ENCODE measurements at places on chromosomes 2 and 18. TPM values are rescaled to one million over a fixed set of nuclear protein-coding genes. Genes with fewer than 3 reads are reported as not detected.
A peak's percentile ranks its signal among the peaks of the same experiment; 100 is the strongest.

Gene KLHL14
- total RNA-seq, result not detected

Gene CDK15
- total RNA-seq, result not detected

Gene SCYGR6
- not detected for total RNA-seq

Gene OBSL1
- total RNA-seq, result 0.31 TPM

Gene SLC38A11
- total RNA-seq, result not detected

Gene RESP18
- not detected for total RNA-seq

Gene CRACDL
- total RNA-seq, result 0.36 TPM

Gene STAT1
- 57.8 TPM for total RNA-seq

Gene AGFG1
- total RNA-seq, result 55.9 TPM

GRCh38 chr18:58578835-58579560 lies 49.9 kb downstream of the ALPK2 start:
- DNase-seq, result peak; percentile 14

- no peak for DNase-seq
These were observed 226.4 kb upstream of the SALL3 start for GRCh38 chr18:78753240-78753639.

DNA sequence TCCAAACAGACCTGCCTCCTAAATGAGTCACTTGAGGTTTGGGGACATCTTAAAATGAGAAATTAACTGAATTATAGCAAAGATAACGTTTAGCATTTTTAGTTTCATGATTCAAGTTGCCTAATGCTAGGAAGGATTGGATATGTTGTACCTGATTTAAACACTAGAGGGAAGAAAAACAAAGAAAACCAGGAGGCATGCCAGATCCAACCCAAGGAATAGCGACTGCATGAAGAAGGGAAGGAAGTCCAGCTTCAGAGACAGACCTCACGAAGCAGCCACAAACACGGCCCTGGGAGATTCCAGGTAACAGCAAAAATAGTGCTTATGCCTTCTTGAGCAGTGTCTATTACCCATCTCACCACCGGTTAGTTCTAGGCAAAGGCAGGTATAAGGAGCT lies 499.9 kb upstream of the SPHKAP start:
- DNase-seq, result no peak

- DNase-seq, result no peak
These were observed 56.5 kb downstream of the TCF7L1 start for GRCh38 chr2:85189606-85190270.

GRCh38 chr2:23283-23682 lies 23.0 kb downstream of the FAM110C start:
- DNase-seq, result no peak

DNA sequence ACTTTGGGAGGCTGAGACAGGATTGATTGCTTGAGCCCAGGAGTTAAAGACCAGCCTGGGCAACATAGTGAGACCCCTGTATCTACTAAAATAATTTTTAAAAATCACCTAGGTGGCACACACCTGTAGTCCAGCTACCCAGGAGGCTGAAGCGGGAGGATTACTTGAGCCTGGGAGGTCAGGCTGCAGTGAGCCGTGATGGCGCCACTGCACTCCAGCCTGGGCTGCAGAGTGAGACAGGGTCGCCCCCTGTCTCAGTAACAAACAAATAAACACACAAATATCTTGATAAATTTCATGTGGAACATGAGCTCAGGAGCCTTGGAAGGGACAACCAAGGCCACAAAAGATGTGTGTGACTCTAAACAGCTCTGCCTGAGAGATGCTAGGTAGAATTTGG lies 11.7 kb upstream of the ANKRD53 start:
- no peak for DNase-seq

- no peak for DNase-seq
These were observed 946 bp upstream of the AGAP1 start for GRCh38 chr2:235492850-235493344.

DNA sequence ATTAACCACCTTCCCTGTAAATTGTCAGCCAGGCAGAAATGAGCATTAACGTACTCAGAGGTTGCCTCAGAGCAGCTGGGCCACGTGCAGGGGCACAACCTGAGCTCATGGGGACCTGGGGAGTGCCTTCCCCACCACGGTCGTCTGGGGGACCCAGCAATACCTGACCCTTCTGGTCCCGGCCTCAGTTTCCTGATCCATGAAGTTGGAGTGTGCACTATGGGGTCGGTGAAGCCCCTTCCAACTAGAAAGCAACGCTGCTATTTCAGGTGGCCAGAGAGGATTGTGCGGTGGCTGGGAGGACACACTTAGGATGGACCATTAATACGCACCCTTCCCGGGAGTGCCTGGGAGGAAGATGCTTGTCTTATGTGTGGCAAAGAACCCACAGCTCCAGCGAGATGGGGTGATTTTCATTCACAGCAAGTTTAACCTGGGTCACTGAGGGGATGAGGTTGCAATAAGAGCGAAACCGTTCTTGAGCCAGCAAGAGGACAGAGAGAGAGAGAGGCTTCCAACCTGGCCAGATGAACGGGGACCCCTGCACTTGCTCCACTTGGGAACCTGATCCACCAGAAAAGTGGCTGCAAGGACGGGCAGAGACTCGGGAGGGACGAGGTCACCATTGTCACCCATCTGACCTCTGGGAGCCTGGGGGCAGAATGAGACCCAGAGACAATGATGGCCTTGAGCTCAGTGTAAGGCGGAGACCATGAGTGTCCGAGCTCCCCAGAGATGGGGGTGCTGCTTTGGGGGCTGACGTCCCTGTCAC lies 36.2 kb downstream of the NGEF start:
- DNase-seq, result no peak

DNA sequence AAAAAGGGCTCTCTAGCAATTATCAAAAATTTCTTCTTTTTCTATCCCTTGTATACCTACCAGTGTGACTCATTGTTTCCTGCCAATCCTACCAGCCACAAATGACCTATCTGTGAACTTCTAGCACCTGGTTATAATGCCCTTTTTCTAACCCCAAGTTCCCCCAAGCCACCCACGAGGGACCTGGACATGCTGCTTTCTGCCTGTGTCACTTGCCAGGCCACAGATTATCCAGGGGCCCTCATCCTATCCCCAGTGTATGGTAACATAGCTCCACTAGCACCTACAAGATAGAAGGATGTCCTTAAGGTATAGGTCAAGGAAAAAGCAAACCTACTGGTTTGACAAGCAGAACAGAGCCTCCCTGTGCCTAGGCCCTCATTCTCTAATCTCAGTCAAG lies 26.8 kb downstream of the AAK1 start:
- peak; percentile 44 for DNase-seq

DNA sequence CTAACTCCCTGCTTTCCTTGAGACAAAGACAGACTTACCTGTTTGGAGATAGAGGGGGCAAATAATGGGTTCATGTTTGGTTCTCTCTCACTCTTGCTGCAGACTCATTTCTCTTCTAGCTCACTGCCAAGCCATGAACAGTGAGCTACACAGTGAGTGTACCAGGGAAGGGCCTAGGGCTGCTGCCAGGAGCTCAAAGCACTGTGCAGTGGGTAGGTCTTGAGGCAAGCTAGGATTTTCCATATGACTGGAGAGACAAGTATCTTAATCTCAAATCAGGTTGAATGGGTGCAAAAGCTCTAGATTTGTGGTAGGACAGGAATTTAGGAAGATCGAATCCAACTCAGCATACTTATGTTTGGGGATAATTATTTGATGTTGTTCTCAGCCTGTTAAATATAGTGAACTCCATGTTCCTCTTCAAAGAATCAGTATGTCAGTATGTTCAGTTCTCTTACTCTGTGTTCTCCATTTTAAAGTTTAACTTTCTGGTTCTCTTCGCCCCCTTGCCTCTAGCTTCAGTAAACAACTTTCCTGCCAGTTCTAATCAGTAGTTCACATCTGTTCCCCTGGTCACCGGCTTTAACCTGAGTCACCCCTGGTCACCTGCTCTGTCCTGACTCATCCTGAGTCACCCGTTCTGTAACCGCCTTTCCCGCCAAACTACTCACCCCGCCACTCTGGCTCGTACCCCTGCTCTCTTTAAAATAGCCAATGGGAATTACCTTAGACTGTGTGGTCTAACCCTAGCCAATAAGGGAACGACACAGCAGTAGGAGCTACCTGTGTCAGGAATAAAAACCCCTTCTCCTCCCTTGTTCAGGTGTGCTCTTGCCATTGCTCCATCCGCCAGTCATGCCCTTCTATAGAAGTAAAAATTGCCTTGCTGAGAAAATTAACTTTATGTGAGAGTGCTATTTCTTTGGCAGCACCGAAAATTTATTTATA lies 21.9 kb downstream of the SLC25A52 start:
- DNase-seq, result no peak

DNA sequence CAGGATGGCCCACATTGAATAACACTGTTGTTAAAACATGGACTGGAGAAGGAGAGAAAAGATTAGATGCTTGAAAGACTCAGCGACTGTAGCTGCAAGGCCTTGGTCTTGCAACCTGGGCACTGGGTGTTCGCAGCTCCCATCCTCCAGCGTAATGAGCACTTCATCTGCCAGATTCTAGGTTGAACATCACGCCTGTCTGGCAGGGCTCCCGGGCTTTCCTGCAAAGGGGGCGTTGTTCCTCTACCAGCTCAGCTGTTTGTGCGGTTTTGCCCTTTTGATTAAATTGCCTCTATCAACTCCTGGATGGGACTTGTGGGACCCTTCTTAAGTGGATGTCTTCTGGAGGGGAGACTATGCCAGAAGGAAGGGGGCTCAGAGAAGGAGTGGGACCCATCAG lies 215.4 kb downstream of the KLHL29 start:
- DNase-seq, result no peak

DNA sequence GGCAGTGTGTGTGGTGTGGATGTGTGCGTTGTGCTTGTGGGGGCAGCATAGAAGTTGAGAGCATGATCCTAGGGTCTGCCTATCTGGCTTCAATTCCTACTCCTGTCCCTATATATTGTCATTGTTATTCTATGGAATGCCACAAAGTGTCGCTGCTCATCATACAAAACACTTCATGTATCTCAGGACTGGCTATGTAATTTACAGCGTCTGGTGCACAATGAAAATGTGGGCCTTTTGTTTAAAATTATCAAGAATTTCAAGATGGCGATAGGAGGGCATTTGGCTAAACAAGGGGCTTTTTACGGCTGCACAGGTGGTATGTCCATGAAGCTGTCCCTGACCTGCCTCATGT lies 3.4 kb downstream of the SERPINB2 start:
- no peak for DNase-seq

- no peak for DNase-seq
These were observed 4.6 kb downstream of the CHST10 start for GRCh38 chr2:100412881-100413321.

- DNase-seq, result no peak
These were observed 163.3 kb upstream of the STK17B start for GRCh38 chr2:196334710-196335109.

GRCh38 chr18:26121476-26121875 lies 12.2 kb upstream of the PSMA8 start:
- DNase-seq, result no peak

DNA sequence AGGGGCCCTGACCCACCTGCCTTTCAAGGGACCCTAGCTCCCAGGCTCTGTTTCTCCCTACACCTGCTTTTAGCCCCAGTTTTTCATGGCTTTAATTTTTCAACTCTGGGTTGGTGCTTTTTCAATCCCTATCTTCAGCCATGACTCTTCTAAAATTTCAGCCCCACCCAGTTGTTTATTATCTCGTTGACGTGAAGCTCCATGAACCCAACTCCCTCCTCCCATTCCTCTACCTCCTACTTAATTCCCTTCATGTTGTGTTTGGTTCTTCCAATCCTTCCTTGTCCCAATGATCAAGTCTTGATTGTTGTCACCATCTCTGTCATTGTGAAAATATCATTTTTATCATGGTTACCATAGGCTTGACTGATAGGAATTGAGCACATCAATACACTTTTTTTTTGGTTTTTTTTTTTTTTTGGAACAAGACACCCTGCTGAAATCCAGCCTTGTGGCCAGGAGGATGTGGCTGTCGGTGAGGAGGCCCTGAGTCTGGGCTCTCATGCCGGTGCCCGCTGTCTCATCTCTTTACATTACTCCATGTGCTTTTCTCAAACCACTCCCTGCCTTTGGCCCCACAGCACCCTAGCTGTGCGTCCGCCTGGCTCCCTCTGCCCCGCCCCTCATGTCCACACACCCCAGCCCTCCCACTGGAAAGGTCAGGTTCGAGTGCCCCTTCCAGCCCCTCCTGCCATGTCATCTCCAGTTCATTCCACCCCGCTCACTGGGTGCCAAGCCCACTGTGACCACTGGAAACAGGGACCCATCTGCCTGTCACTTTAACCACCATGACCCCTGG lies 39.3 kb downstream of the NAPG start:
- no peak for DNase-seq

DNA sequence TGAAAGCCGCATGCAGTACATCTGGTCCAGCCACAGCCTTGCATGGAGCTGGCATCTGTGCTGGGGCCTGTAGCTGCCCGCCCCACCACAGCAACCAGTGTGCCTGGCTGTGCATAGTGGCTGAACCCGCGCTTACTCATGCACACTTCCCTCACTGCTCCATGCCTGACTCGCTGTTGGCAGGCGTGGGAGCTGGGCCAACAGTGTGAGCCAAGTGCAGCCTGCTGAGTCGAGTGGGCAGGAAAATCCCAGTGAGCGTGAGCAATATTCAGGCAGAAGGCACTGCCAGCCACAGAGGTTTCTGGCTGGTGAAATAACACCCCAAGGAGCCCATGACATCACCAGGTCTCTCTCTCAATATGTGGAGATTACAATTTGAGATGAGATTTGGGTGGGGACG lies 1674.1 kb upstream of the TMEFF2 start:
- DNase-seq, result no peak
